Peyer's patch (tissue), 4 donors: ENCODE measurements at places on chromosomes 4 and X. TPM values are rescaled to one million over a fixed set of nuclear protein-coding genes. Genes with fewer than 3 reads are reported as not detected.

DNA sequence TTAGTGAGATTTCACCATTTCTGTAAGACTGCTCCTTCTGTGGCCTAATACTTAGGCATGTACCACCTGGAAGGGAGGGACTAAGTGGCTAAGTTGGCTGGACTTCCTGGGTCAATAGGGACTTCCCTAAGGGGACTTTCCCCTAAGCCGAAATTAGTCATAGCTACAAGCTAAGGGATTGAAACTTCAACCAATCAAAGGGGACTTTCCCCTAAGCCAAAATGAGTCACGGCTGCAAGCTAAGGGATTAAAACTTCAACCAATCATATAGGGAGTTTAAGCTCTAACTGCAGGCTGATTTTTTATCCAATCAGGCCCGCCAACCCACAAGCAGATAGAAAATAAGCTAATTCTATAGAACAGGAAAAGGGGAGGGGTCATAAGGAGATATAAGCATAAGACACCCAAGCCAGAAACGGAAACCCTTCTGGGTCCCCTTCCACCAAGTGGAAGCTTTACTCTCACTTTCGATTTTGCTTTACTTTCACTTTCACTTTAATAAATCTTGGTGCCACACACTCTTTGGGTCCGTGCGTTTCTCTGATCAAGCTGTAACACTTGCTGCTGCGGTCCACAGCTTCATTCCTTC is 382.8 kb downstream of the KLHL4 start:
- no peak for DNase-seq

Gene PHEX
- total RNA-seq: 20.7 TPM

DNA sequence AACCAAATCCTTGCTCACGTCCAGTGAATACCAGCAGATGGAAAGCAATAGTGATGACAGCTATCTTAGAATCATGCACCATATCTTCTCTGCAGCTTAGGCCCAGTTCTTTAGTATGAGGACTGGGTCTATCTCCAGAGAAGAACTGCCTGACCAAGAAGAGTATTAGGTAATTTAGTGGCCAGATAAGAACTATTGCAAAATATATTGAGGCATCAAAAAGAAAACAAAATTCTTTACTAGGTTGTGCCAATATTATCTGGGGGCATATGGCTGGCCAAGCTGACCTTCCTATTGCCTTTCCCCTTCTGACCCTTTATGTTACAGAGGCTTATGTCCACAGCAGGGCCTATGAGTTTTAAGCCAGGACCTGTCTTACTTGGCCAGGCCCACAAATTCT is 91.2 kb downstream of the RLIM start:
- no peak for DNase-seq

DNA sequence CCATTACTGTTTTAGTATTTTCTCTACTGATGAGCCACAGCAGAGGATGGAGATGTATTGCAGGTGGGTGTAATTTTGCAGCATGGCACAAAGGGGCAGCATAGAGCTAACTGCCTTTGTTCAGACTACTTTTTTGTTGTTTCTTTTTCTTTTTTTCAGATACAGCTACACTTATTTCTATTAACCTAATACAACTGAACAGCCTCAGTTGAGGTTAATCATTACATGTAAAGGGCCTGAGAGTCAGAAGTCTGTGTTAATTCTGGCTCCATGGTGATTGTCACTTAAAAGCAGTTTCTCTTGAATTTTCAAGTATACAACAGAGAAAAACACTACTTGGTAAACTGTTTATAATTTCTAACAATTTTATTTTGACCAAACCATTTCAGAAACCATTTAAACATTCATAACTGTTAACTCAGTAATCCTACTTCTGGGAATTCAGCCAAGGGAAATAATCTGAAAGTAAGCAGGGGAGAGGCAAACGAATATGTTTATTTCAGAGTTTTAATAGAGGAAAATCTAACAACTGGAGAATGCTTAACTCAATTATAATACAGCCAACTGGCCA is 13.9 kb upstream of the PPEF2 start:
- no peak for DNase-seq

DNA sequence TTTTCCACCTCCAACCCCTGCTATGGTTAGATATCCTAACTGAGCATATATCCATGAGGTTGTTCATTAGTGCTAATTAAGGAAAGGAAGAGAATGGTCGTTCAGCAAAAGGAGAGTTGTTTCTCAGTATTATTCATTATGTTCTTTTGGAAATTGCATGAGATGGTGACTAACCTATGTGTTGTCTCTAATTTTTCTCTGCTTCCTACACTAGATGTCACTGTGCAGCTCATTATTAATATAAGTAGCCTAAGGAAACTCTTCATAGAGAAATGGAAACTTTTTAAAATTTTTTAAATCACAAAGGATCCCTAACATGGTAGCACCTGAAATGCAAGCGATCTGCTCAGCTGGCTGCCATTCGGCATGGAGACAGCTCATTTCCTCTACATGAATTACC is 67.7 kb upstream of the FAM9A start:
- no peak for DNase-seq

Gene GRIA2
- total RNA-seq: not detected

DNA sequence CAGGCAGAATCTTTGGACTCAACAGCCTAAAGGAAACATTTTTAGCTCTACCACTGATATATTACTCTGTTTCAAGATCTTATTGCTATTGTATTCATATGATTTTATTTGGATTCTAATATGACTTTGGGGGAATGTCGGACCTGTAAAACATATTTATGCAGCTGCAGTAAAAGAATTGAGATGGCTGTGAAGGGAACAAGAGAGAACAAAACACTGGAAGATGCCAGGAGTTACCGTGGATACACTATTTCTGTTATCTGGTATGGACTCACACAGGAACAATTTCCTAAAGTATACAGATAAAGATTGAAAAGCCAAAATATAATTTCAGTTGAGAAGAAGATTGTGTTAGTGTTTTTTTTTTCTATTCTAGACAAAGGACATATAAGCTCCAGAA is 113.0 kb upstream of the DCLK2 start:
- no peak for DNase-seq

GRCh38 chr4:157882901-157883300 is 289.9 kb downstream of the GASK1B start:
- no peak for DNase-seq

DNA sequence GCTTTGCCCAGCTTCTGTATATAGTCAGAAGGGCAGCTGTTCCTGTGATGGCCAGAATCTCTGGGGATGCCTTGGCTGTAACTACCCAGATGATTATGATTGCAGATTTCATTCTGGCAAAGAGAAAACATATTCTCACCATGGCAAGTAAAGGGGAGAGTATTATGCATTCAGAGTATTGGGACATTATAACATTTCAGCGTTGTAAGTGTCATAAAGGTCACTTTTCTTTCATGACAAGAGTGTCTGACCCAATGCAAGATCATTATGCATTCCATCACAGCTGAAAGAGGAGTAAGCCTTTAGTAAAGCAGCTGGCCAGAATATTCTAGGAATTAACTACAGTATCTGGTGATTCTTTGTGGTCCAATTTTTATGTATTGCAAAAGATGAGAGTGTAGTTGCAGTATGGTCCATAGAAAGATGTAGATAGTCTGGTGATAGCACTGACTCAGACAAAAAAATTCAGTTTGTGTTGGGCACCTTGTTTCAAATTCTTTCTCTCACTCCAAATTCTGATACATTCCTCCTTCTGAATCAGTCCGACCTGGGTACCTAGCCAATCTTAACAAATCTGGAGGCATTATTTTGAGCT is 2366.3 kb downstream of the PCDH7 start:
- no peak for DNase-seq

Gene GNRHR
- total RNA-seq: not detected

Gene IRS4
- not detected for total RNA-seq

GRCh38 chrX:9072281-9072680 is 38.4 kb upstream of the FAM9B start:
- no peak for DNase-seq

- DNase-seq: no peak
Observed at GRCh38 chr4:85151786-85152185, 185.3 kb upstream of the WDFY3 start.

DNA sequence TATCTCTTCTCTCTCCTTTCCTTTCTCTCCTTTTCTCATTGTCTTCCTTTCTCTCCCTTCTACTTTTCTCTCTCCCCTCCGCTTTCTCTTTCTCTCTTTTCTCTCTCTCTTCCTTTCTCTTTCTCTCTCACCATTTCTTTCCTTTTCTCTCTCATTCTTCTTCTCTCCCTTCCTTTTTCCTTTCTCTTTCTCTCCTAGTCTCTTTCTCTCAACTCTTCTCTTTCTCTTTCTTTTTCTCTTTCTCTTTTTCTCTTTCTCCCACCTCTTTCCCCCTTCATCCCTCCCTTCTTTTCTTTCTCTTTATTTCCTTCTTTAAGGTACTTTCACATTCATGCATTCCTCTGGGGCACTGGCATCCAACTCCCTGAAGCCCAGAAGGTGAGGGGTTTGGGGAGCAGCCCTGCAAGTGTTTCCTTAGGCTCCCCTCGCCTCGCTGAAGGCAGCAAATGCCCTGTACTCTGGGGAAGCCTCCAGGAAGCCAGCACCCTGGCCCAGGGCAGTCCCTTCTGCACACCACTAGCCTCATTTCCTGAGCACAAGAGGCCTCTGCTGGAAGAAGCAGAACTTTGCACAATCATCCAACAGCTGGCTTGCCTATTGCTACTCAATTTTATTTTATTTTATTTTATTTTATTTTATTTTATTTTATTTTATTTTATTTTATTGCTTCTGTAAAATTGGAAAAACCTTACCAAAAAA is 124.2 kb downstream of the NFKB1 start:
- DNase-seq: peak; percentile 33

Gene PPP1R2C
- total RNA-seq: not detected
